Stimulated activated CD4-positive, alpha-beta T cell treated with anti-CD3 and anti-CD28 coated beads, Interleukin-1b, Interleukin-23, amount 100 ng/mL, for 4 hours (primary cell): ENCODE measurements at places on chromosomes 4 and X.

DNA sequence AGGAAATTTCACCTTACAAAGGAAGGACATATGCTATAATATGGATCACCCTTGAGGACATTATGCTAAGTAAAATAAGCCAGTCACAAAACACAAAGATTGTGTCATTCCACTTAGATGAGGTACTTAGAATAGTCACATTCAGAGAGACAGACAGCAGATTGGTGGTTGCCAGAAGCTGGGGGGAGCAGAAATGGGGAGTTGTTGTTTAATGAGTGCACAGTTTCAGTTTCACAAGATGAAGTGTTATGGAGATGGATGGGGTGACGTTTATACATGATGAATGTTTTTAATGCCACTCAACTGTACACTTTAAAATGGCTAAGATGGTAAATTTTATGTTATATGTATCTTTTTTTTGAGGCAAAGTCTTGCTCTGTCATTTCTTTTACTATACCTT is 14.8 kb upstream of the SPON2 start:
- DNase-seq = no peak

DNA sequence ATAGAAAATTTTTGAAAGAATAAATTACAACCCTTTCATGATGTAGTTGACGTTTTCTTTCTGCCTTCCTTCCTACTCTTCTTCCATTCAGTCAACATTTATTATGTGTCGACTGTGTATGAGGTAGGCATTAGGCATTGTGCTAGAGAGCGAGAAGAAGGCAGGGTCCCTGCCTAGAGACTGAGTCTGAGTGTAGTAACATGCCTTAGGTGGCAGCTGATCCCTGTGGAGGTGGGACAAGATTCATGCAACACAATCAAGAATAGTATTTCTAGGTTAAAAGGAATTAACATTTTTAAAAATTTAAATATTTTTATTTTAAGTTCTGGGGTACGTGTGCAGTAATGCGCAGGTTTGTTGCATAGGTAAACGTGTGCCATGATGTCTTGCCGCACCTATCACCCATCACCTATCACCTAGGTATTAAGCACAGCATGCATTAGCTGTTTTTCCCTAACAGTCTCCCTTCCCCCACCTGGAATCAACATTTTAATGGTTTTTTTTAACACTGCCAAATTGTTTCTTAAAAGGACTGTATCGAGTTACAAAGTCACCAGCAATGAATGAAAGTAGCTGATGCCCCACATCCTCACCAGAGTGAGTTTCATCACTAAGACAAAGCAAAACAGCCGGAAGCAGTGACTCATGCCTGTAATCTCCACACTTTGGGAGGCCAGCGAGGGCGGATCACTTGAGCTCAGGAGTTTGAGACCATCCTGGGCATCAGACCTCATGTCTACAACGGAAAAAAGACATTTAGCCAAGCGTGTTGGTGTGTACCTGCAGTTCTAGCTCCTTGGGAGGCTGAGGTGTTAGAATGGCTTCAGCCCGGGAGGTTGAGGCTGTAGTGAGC is 84.0 kb downstream of the WWC2 start:
- no peak for DNase-seq

DNA sequence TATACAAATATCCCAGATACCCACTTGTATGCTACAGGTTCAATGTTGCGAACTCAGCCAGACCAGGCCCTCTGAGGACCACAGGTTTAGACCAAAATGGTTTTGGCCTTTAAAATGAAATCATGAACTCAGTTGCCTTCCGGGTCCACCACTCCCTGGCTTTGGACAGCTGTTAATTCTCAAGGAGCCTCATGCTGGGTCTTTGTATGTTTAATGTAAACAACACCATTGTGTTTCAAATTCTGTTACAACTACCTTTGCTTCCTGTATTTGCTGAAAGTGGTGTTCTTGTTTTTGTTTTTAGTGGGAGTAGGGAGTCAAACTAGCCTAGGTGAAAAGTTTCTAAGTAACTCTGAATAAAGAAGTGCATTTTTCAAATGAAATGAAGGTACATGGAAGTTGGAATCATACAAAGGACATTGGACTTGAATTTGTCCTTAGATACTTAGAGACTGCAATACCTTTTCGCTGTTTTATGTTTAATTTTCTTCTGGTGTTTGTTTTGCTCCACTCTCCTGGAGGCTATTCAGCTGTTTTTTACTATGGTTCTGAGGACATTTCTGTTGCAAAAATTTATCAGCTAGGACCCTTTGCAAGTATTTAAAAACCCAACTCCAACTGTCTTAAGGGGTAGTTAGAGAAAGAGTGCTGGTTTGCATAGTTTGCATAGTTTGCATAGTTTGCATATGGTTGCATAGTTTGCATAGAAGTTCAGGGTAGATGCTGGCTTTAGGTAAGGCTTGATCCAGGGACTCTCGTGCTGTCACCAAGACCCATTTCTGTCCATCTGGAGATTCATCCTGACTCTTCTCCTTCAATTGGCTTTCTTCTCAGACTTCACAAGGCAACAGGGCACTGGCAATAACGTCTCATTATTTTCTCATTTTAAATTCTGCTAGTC is 70.1 kb downstream of the MID1IP1 start:
- DNase-seq = no peak

GRCh38 chr4:183517781-183518180 is 12.9 kb downstream of the ING2 start:
- DNase-seq = no peak

DNA sequence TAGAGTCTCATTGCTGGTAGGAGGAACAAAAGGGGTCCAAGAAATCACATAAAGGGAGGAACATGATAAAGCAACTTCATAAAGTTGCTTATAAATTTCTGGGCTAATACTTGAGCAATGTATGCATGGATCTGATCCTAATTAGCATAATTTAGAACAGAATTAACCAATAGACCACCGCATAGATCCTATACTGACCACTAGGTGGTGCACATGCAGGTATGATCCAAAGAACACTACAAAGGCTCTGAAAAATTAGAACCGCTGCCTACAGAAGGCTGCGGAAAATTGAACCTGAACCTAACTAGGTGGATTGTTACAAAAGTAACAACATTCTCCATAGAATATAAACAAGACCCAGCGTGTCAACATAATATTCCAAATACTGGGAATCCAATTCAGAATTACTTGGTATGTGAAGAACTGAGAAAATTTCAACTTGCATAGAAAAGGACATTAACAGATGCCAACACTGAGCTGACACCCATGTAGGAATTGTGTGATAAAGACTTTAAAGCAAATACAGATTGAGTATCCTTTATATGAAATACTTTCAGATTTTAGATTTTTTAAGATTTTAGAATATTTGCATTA is 23.3 kb downstream of the BRCC3 start:
- DNase-seq = no peak

GRCh38 chrX:137052643-137053235 is 18.9 kb upstream of the GPR101 start:
- DNase-seq = peak; percentile 23

- DNase-seq = no peak
Measured at GRCh38 chr4:169744601-169745000, 13.1 kb downstream of the HPF1 start.

GRCh38 chr4:10173037-10173753 is 56.6 kb upstream of the WDR1 start:
- DNase-seq = no peak

DNA sequence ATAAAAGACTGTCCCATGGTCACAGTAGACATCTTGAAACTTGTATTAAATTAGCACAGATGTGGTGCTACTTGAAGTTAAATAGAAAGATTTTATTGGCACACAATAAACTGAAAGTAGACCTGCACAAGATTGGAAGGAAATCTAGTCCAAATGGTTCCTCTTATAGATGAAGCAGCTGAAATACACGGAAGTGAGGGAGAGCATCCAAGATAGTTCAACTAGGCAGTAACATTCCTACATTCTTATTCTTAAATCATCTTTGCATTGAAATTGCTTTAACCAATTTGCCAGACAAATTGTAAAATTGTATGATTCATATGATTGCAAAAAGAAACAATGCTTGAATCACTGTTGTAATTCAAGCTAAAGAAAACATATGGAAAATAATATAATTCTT is 87.6 kb upstream of the VCX3B start:
- no peak for DNase-seq

GRCh38 chrX:66012094-66012534 is 27.8 kb downstream of the VSIG4 start:
- DNase-seq = no peak

- DNase-seq = no peak
Measured at GRCh38 chr4:8403976-8404375, 36.5 kb downstream of the ACOX3 start.

GRCh38 chr4:545612-546011 is 30.5 kb downstream of the TMEM271 start:
- DNase-seq = no peak

GRCh38 chrX:19792412-19792811 is 95.0 kb downstream of the SH3KBP1 start:
- DNase-seq = no peak

DNA sequence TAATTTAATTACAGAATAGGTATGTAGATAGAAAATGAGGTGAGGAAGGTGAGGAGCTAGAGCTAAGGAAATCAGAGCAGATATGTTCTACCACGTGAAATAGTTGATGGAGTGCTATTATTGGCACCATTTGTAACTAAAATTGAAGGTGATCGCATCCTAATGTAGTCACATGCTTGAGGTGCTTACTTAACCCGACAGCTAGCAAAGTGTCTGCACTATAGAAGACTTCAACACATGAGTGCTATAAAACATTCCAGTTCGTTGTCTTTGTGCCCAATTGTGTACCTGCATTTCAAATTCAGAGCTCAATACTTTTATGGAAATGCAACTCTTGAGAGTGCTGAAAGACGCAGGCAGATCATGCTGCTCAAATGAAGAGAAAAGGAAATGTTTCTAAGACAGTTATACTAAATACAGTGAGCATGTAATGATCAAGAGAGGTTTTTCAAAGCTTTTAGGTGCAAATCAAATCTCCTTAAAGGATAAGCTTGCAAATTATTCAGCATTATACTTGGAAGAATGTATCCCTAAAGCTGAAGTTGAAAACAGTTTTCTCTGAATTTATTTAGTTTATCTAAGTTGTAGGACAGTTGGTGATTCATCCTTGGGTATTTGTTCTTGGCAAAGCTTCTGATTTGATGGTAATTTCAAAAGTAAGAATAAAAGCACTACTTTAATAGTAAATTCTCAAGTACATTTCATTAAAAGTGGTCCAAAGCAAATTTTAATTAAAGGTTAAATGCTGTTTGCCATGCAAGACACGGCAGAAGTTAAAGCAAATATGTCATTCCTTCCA is 223.9 kb upstream of the EPHA5 start:
- no peak for DNase-seq

DNA sequence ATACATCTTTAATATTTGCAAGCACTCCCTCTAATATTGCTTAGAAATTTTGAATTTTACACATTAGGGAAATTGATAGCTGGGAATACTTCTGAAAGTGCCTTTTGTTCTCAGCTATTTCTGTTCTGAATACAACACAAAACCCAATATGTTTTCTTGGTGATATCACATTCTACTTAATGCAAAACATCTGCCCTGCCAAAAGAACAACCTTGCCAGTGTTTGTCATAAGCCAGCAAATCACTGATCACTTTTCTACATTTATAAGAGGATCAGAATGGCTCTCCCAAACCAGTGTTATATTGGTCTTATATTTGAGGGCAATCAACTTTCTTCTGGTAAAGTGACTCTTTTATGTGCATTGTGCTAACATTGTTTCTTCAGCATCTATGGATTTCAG is 126.8 kb upstream of the APOOL start:
- DNase-seq = no peak

- DNase-seq = no peak
Measured at GRCh38 chr4:103098756-103099440, 736 bp downstream of the BDH2 start.

GRCh38 chrX:129934461-129934860 is 28.5 kb downstream of the UTP14A start:
- DNase-seq = no peak

GRCh38 chr4:140106289-140106844 is 47.6 kb downstream of the MAML3 start:
- no peak for DNase-seq

GRCh38 chrX:47690175-47690574 is 31.2 kb upstream of the UXT start:
- no peak for DNase-seq

DNA sequence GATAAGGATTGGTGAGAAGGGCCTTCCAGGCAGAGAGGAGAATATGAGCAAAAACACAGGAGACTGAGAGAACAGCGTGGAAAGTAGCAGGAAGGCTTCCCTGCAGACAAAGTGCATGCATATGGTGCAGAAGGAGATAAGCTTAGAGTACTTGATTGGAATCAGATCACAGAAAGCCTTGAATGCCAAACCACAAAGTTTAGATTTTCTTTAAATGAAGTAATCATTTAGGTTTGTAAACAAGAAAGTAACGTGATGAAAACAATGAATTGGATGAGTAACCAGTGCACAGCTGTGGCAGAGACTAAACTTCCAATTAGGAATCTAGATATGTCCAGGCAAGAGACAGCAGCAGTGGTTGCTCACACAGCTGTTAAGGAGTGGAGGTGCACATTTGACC is 83.8 kb upstream of the C1QTNF7 start:
- DNase-seq = no peak

DNA sequence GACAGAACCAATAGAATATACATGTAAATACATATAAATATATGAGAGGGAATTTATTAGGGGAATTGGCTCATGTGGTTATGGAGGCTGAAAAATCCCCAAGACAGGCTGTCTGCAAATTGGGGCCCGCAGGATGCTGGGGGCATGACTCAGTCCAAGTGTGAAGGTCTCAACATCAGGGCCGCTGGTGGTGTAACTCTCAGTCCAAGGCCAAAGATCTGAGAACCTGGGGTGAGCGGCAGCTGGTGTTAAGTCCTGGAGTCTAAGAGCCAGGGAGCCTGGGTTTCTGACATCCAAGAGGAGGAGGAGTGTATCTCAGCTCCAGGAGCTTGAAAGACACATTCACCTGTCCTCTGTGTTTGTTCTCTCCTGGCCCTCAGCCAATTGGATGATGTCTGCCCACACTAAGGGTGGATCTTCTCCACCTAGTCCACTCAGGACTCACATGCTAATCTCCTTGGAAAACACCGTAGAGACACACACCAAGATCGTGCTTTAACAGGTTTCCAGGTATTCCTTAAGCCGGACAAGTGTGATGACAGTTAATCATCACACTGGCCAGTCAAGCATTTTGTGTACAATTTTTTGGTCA is 28.9 kb downstream of the TIGD2 start:
- DNase-seq = no peak

GRCh38 chr4:122602277-122603142 is 18.4 kb downstream of the IL21 start:
- DNase-seq = no peak

DNA sequence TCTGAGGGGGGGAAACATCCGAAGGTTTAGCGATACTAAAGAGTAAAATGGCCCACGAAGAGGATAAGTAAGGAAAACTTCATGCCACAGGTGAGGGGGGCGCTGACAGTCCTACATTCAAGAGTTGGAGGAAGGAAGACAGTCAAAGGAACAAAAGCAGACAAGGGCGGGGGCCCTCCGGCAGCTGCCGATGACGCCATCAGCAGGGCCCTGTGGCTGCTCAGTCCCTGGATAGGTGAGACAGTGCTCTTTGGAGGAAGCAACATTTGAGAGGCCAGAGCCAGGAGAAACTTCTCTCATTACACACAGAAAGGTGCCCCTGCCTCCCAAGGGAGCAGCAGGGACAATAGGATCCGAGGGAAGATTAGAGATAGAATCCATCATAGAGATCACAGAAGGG is 41.5 kb downstream of the RAB40AL start:
- no peak for DNase-seq

GRCh38 chr4:54719378-54719777 is 61.6 kb downstream of the KIT start:
- DNase-seq = no peak

GRCh38 chr4:78627966-78628678 is 76.6 kb downstream of the ANXA3 start:
- no peak for DNase-seq

GRCh38 chr4:1476140-1476513 is 69.9 kb upstream of the NKX1-1 start:
- no peak for DNase-seq
